ENCODE measurements at places on chromosomes 4 and X.

DNA sequence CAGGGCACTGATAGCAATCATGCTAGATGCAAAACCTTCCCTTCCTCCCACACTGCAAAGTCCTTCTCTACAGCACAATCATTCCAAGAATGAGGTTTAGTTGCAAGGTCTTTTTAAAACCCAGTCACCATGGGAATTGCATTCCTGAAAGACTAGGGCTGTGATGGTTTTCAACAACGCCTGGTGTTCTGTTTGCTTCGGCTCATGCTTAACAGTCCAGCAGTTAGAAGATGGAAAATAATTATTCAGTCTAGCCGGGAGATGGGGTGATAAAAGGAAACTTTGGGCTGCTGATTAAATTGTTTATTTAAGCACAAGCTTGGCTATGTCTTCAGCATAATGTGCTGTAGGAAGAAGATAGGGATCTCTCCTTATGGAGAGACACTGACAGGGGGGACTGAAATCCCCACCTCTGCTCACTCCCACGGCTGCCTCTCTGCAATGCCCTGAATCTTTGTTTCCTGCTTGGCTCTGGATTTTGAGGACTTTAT is 211.4 kb downstream of the MID1IP1 start:
- no peak for DNase-seq

GRCh38 chr4:23922541-23923111 is 32.8 kb upstream of the PPARGC1A start:
- no peak for DNase-seq

GRCh38 chrX:68647156-68647957 is at the start of gene STARD8:
Gene STARD8 (plus strand): TSS chrX:68647666. CDS start chrX:68647883, 217 bp downstream.
- DNase-seq: peak; percentile 68

GRCh38 chrX:110569506-110569905 is 210.9 kb downstream of the RTL9 start:
- no peak for DNase-seq

DNA sequence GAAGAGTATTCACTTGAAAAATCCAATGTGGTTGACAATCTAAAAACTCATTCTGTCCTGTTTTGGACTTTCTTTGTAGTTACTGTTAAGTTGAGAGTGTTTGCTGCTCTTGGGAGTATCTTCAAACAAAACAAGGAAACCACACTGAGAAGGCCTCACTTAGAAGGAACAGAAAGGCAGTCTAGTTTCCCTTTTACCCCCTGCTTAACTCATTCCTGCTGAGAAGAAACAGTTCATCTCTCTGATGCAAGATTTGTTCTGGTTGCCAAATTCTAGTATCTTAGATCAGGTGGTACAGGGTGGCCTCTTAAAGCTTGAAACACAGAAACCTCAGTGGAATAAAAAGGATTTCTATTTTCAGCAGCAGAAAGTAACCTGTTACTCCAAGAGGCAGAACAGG is 41.4 kb downstream of the GUCY2F start:
- DNase-seq: no peak

DNA sequence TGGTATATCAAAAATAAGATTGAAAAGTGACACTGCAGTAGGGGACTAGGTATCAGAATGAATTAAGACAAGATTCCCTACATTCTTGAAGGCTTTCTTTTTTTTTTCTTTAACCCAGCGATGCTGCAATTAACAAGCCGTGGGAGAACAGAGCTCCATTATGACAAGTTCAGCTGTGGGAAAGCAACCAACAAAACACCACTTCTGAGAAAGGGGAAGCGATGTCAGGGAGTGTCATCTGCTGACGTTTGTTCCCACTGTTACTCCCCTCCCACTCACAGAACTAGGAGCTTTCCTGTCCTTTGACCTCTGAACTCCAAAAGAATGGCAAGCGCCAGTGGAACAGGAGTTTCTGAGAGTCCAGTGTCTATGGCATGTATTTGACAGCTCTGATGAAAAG is 90.2 kb upstream of the SLITRK2 start:
- no peak for DNase-seq

DNA sequence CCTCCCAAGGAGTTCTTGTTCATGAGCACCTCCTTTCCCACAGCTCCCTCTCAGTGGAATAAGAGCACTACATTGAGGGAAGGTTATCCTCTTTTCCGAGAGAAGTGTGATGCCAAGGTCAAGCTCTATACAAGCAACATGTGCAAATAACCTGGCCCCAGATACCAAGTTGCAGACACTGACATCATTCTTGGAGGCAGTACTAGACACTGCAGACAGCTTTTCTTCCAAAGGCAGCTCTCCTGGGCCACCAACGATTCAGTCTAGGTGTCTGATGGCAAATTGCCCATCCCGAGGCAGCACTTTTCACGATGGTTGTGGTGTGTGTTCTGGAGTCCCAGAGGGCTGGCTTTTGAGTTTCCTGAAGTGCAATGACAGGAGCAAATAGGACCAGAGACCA is 384.9 kb downstream of the TLL1 start:
- no peak for DNase-seq

- DNase-seq: no peak
Measured at GRCh38 chr4:165967486-165967885, 94.4 kb downstream of the TLL1 start.

DNA sequence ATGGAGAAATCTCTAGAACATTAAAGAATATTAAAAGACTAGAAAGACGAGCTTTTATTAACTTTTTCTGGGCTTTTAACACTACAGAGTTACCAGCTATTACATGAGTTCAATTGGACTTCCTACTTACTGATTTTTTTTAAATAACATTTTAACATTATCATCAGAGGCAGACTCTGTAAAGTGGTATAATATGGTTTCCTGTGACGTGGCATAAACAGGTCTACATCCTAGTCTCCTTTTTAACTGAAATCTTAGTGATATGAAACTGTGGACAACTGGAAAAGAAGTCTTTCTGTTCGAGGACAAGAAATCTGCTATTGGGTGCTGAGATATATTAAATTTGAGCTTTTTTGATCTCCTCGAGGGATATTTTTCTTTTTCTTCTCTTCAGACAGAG is 48.7 kb upstream of the ABCG2 start:
- no peak for DNase-seq

DNA sequence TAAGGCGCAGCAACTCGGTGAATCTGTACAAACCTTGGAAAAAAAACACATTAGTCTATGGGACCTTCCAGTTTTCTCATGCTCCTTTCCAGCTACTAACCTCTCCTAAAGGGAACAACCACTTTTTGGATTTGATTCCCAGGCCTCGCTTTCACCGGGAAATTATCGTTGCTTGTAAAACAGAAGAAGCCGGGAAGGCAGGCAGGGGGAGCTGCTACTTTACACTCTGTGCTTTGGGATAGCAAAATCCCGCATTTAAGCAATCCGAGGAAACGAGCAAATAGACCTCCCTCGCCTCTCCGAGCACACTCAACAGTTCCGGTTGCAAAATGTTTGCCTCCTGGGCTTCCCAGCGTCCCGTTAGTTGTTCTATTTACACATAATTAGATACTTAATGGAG is 1.2 kb downstream of the CD38 start:
- DNase-seq: peak; percentile 56

- no peak for DNase-seq
Measured at GRCh38 chrX:123803331-123803983, 56.4 kb upstream of the XIAP start.

DNA sequence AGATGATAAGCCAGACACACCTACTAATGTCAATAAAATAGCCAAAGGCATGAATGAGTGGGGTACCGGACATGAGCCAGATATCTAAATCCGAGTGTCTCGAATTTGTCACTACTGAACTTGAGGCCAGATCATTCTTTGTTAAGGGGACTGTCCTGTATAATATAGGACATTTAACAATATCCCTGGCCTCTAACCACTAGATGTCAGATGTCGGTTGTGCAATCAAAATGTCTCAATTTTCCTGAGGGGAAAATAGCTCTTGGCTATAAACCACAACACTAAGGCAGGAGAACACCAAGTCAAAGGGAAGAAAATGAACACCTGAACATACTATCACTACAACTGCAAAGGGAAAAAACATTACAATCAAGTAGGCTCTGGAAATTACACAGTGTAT is 154.5 kb downstream of the GPM6A start:
- no peak for DNase-seq

DNA sequence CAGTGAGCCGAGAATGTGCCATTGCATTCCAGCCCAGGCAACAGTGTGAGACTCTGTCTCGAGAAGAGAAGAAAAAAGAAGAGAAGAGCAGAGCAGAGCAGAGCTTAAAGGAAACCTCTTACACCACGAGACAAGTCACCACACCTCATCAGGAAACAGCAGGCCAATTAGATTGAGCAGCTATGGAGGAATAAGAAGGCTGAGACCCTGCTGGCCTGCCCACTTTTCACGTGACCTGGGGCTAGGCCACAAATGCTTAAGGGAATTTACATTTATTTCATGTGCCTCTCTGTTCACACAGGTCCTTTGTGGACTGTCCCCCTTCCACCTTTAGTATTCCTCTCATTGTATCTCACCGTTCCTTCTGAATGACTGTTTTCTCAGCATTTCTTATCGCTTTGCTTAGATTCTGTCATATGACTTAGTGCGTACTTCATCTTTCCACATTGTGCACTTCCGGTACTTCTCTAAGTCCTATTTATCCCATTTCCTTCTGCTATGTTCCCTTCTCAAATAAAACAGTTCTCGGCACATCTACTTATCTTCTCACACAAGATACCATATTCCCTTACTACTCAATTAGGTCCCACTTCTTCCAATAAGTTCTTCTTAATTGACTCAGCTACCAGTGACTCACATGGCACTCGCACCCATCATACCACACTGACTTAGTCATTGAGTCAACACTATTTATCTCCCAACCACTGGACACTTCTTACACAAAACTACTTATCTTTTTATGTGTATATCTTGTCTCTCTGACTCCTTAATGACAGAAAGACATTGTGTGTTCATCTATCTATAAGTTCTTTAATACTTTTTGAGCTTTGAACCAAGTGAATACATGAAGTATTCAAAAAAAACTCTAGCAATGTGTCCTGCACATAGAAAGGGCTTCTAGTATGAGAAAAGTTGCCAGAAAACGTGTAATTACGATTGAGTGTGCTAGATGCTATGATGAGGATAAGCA is 11.0 kb downstream of the CUL4B start:
- no peak for DNase-seq

- DNase-seq: no peak
Measured at GRCh38 chr4:137626942-137627738, 94.8 kb upstream of the PCDH18 start.

- DNase-seq: no peak
Measured at GRCh38 chr4:169249214-169249973, 21.4 kb downstream of the SH3RF1 start.

DNA sequence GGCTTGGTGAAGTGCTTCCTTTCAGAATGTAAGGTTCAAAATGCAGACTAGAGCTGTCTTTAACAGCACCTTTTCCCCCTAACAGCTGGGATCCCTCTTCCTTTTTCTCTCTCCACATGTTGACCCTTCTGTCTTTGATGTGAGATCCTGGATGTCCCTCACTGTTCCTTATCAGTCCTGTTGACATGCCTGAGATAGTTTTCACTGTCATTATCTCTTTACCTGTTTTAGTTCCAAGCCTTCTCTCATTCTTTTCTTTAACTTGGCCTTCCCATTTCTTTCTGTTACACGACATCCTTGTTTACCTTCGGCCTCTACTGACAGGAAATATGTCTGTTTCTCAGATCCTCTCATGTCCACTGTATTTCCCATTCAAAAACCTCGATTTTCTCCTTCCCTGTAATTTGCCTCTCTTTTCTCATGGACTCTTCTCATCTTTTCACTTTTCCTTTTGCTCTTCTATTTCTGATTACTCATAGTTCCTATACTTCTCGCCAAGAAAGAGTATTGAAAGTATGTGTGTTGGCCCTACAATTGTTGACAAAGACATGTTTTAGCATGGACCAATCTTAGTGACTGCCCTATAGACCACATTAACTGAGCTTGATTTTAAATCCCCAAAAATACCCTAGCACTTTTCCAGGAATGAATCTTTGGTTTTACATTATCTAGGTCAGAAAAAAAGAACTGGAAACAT is 1.2 kb upstream of the SOWAHB start:
- no peak for DNase-seq

DNA sequence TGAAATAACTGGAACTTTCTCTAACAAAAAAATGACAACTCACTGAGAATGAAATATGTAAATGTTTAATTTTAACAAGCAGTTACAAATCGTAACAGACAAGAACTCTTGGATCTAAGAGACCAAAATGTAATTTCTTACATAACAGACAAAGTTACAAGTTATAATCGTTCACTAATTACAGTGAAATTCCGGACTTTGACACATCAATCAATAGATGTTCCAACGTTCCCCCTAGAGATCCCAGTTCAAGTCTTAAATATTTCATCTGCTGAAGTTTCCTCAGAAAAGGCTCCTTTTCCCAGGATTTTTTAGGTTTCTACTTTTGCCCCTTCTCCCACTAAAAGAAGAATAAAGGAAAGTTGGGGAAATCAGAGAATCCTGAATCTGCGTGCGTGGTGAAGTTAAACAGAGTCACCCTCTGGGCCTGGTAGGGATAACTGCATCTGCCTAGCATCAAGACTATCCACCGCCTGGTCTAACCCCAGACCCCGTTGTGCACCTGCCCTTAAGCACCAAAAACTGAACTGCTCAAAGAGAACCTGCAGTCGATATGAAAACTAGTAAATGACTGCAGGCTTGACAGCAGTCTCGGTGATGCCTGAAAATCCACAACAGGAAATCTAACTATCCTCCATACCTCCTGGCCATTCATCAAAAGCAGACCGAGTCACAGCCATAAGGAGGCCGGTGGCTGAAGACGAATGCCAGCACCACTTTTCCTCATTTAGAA is 2.3 kb downstream of the IRF2 start:
- DNase-seq: no peak

DNA sequence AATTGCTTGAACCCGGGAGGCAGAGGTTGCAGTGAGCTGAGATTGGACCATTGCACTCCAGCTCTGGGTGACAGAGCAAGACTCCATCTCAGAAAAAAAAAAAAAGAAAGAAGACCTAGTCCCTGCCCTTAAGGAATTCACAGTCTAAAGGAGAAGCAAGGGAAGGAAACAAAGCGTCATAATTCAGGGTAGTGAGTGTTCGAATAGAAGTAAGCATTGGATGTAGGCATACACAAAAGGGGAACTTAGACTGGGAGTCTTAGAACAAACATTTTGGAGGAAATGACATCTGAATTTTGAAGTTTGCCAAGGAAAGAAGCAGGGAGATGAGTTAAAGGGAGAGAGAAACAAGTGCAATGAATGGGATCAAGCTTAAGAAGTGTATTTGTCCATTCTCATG is 32.4 kb downstream of the PPM1K start:
- no peak for DNase-seq

- DNase-seq: no peak
Measured at GRCh38 chr4:184165291-184165690, 52.4 kb downstream of the ENPP6 start.

DNA sequence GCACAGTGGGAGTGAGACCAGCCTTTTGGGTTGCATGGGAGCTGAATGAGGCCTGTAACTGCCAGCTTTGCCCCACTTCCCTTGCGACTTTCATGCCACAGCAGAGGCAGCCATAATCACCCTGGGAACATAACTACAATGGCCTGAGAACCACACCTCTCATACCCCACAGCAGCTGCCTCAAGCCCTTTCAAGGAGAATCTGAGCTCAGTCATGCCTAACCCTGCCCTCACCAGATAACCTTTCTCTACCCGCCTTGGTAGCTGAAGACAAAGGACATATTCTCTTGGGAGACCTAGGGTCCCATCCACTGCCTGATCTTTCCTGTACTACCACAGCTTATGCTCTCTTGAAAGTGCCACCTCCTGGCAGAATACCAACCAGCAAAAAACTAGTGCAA is 599.9 kb upstream of the IGFBP7 start:
- no peak for DNase-seq
